ENCODE measurements at places on chromosomes 11 and 22.

- DNase-seq: no peak
Measured at GRCh38 chr22:44335903-44336803, 23.4 kb upstream of the SHISAL1 start.

GRCh38 chr11:77611921-77612320, 22.2 kb downstream of the AQP11 start:
- DNase-seq: no peak

- no peak for DNase-seq
Measured at GRCh38 chr11:19429108-19429760, 188.5 kb upstream of the E2F8 start.

GRCh38 chr11:127392575-127392974, 392.0 kb upstream of the KIRREL3 start:
- DNase-seq: no peak
